CD4-positive, alpha-beta T cell treated with Interleukin-4 for 1 hour (primary cell): ENCODE measurements at places on chromosomes 12 and 14.

DNA sequence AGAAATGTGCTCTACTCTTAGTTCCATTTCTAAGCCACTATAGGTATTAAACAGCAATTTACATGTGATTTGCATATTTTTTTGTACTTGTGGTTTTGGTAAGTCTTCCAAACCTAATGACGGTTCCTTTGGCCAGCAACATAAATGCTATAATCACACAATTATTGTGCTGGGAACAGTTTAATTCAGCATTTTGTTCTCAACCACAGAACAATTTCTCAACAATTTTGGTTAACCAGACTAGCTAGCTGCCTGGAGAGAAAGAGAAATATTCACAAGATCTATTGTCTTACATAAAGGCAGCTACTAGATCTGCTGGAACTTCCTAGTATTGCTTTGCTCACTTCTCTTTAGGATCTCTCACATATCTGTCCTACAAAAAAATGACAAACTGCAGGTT is 265.3 kb downstream of the SOX5 start:
- DNase-seq = no peak

GRCh38 chr12:127943481-127944210 is 323.3 kb upstream of the TMEM132C start:
- no peak for DNase-seq

- no peak for DNase-seq
Observed at GRCh38 chr12:106646472-106646871, 63.7 kb downstream of the RFX4 start.

DNA sequence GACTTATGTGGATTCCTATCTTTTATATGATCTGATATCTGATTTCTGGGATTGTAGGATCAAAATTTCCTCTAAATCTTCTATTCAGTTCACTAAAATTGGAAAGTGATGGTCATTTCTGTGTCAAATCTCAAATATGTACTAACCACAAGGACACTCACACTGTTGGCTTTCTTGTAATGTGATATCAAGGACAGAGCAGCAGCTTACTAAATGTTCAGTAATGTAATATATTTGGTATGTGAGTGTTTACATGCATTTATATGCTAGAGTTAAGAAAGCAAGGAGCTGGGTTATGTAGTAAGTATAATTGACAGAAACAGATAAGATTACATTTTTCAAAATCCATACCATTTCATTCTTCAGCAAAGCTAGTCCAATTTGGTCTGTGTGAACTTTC is 16.5 kb downstream of the PUS7L start:
- DNase-seq = no peak

- no peak for DNase-seq
Observed at GRCh38 chr12:114671066-114671442, 12.9 kb downstream of the TBX3 start.

GRCh38 chr14:77044783-77045237 is 16.3 kb upstream of the IRF2BPL start:
- no peak for DNase-seq

GRCh38 chr14:65817011-65817410 is 404.5 kb downstream of the FUT8 start:
- DNase-seq = no peak

DNA sequence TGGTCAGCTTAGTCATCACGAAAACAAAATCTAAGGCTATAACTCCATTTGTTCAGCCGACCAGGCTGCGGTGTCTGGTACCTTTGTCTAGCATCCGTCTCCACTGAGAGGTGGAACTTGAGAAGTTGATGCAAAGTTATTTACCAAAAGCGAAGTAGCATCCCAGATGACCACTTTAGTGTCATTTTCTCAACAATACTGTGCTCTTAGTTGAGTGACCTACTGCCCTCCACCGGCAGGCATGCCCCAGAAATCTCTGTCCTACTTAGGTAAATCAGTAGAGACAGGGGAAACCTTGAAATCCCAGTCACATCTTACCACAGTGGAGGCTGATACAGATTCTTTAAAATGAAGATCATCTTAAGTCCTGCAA is 1.3 kb upstream of the ST8SIA1 start:
- DNase-seq = no peak

DNA sequence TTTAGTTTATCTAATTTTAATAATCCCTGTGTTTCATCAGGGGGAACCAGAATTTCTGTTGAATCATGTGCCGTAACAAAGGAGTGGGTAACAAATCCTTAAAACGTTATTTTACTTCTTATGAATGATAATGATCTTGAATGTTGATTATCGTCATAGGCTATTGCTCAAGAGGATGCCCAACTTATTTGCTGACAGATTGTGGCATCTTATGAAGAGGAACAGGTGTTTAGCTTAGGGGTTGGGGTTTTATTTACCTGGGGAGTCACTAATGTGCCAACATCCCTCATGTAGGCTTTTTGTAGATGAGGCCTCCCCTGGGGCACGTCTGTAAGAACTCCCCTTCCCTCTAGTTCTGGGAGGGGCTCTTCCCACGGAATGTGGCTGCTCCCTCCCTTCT is 32.4 kb upstream of the TMX1 start:
- no peak for DNase-seq

DNA sequence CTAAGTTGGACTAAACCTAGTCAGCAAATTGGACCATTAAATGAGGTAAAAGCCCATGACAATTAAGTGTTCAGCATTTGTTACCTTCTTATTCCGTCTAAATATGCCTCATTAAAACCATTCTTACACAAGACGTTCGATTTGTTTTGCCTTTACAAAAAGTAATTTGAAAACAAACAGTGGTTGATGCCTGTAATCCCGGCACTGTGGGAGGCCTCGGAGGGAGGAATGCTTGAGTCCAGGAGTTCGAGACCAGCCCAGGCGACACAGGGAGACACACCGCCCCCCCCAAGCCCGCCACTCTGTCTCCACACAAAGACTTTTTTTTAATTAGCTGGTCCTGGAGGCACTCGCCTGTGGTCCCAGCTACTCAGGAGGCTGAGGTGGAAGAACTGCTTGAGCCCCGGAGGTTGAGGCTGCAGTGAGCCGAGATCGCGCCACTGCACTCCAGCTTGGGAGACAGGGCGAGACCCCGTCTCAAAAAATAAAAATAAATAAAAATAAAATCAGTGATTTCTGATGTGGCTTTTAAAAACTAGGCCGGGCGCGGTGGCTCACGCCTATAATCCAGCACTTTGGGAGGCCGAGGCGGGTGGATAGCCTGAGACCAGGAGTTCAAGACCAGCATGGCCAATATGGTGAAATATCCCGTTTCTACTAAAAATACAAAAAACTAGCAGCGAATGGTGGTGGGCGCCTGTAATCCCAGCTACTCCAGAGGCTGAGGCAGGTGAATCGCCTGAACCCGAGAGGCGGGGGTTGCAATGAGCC is 856 bp upstream of the EIF4B start:
- DNase-seq = no peak

DNA sequence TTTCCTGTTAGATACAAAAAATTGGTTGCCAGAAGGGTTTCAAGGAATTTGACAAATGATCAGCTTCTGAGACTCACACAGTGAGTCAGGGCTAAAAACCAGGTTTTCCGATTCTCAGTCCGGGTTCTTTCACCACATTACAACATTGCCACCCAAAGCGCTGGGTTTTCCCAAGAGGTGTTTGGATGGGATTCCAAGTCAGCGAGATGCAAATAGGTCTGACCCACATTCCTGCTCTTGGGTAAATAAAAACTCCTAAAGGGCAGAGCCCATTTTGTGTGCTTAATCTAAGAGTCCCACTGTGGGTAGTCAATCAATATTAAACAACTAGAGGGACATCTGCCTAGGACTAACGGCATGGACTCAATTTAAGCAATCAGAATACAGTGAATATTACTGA is 5.4 kb upstream of the RIC8B start:
- DNase-seq = no peak

DNA sequence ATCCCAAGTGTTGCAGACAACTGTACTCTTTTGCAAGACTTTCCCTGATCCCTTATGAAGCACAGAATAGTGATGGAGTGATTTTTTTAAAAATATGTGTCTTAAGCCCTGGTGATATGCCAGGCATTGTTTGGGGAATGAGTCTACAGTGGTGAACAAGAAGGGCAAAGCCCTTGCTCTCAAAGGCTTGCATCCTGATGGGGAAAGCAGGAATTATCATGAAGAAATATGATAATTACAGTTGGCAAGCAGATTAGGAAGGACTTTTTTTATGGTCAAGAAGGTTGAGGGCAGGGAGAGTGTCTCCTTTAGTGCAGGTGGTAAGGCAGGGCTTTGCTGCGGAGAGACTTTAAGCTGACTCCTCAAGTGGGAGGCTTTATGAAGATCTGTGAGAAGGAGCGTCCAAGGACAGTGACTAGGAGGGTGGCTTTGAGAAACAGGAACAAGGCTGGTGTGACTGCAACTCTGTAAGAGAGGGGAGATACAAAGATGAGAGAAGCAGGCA is 100.2 kb downstream of the SYNE2 start:
- no peak for DNase-seq

DNA sequence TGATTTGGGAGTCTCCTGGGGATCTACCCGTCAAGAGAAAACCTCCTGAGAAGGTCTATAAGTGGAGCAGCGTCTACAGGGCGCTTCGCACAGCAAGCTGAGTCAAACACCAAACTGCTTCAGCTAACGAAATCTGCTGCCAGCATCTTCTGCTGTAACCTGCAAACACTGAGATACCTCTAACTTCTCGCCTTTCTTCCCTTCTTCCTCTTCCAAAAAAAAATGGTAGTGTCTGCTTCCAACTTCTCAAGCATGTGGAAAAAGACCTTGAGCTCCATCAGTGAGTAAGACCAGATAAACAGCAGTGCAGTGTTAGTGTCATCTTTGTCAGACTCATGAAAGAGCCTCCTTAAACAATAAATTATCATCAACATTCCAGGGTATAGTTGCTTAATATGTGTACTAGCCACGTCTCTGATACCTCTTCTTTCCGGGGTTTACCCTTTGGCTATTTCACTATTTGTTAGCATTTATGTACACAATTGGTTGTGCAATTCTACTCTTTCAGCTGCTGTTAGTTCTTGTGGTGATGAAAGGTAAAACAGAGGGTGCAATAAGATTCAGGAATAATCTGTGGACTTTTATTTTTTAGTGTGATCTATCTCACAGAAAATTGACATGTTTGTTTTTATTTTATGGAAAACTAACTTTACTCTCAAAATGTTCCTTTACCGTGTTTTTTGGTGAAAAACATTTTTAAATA is 81.6 kb downstream of the LLPH start:
- no peak for DNase-seq

GRCh38 chr14:68525516-68525915 is 267.4 kb downstream of the ZFP36L1 start:
- DNase-seq = no peak

DNA sequence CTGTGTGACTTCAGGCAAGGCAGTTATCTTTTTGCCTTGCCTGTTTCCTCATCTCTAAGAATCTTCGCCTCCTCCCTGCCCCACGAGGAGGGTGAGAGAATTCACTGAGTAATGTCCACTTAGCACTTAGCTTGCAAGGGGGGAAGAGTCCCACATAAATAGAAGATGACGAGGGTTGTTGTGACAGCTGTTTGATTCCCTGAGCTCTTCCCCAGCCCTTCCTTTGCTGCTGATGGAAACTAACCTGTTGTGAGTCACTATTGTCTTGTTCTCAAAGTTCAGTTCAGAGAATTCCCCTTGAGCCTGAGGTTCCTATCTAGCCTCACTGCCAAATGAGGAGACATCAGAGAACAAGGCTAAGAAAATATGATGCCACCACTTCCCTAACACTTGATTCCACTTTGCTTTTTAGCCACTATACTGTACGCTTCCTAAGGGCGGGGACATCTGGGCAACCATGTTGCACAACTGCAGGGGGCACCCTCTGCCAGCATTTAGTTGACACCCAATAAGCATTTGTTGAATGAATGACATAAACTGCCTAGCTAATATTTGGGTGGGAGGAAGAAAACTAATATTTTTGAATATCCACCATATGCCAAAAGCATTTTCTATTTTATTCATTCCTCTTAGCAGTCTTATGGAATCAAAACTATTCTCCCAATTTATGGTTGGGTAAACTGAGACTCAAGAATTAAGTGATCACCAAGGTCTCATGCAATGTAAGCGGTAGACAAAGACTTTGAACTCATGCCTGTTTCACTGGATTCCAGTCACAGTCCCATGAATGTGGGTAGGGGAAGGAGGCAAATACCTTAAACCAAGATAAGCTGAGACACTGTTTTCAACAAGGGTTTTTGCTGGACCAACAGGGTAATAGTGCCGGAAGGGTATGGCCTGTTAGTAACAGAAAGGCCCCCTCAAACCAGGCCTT is 77.6 kb downstream of the ZFP36L1 start:
- DNase-seq = no peak

DNA sequence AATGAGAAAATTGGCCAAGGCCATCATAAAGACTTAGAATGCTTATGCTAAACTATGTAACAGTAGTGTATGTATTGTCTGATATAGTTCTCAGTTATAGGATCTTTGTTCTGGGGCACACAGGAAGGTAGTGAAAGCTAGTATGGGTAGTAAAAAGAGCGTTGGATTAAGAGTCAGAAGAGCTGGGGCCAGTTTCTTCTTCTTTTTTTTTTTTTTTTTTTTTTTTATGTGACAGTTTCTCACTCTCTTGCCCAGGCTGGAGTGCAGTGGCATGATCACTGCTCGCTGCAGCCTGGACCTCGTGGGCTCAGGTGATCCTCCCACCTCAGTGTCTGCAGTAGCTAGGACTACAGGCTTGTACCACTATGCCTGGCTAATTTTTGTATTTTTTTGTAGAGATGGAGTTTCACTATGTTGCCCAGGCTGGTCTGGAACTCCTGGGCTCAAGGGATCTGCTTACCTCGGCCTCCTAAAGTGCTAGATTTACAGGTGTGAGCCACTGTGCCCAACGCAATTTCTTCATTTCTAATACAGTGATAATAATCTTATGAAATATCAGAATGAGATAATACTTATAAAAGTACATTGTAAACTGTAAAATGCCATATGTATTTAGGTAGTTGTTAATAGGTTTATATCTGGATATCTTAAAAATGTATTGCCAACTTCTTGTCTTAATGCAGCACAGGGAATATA is 7.4 kb downstream of the MDM2 start:
- DNase-seq = no peak

- DNase-seq = no peak
Observed at GRCh38 chr12:59036347-59036746, 116.0 kb upstream of the LRIG3 start.

DNA sequence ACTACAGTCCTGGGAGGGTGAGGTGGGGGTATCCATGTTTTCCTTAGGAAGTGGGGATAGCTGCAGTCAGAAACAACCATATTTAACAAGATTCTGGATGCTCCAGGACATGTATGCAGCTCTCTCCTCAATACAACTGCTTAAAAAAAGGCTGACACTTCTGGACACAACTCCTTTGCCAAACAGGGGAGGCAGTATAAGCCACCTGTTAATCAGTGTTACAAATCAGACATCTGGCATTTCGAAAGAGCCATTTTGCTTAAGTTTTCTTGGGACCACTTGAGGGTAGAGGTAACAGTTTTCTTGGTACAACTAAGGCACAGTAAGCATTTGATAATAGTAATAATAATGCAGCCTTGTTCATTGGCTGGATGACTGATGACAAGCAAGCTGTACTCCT is 47.1 kb downstream of the RPGRIP1 start:
- no peak for DNase-seq
